ENCODE measurements at places on chromosomes 6 and 20.

GRCh38 chr6:23200946-23201345 is 631.6 kb downstream of the HDGFL1 start:
- no peak for DNase-seq

DNA sequence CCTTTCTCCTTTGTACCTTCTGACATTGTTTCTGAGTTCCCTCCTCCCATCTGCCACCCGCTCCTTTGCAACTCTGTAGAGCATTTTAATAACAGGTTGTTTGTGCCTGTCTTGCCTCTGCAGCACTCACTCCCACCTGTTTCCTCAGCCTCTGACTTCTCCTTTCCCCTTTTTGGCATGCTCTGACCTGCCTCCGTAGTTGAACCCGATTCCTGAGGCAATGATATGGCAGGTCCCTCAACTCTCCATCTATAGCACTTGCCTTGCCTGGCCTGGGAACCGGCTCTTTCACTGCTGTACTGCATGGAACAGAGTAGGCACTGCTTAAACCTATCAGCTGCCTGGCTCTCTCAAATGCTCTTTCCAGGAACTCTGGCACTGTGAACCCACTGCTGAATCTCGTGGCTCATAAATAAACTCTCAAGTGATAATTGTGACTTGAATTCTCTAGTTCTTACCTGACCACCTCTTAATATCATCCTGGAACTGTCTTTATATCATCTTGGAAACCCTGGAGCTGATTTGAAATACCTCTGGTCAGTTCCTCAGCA is 50.3 kb downstream of the UTRN start:
- no peak for DNase-seq

GRCh38 chr20:63549019-63549418 is 1.5 kb upstream of the SRMS start:
- DNase-seq: no peak

- DNase-seq: no peak
Observed at GRCh38 chr6:128370072-128370471, 150.3 kb downstream of the PTPRK start.

GRCh38 chr6:152503546-152503945 is 133.6 kb downstream of the SYNE1 start:
- no peak for DNase-seq

DNA sequence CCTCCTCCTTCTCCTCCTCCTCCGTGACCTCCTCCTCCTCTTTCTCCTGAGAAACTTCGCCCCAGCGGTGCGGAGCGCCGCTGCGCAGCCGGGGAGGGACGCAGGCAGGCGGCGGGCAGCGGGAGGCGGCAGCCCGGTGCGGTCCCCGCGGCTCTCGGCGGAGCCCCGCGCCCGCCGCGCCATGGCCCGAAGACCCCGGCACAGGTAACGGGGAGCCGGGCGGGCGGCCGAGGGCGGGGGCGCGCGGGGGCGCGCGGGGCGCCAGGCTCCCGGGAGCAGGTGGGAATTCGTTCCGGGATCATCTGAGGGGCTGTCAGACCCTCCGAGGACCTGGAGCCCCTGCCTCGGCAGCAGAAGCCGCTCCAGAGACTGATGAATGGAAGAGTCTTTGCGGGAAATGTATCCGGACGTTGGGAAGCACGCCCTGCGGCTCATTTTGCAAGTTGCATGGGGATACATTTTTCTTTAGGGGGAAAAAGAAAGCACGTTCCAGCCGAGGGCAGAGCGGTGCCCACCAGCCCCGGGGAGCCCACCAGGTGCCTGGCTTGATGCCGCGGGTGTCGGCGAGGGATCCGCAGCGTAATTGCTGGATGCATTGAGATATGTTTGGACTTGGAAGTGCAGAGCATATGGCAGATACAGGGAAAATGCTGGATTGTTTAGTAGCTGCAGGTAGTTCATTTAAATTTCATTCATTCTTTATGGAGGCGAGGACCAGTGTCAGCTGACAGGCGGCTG is 394 bp downstream of the MYB start:
- no peak for DNase-seq

DNA sequence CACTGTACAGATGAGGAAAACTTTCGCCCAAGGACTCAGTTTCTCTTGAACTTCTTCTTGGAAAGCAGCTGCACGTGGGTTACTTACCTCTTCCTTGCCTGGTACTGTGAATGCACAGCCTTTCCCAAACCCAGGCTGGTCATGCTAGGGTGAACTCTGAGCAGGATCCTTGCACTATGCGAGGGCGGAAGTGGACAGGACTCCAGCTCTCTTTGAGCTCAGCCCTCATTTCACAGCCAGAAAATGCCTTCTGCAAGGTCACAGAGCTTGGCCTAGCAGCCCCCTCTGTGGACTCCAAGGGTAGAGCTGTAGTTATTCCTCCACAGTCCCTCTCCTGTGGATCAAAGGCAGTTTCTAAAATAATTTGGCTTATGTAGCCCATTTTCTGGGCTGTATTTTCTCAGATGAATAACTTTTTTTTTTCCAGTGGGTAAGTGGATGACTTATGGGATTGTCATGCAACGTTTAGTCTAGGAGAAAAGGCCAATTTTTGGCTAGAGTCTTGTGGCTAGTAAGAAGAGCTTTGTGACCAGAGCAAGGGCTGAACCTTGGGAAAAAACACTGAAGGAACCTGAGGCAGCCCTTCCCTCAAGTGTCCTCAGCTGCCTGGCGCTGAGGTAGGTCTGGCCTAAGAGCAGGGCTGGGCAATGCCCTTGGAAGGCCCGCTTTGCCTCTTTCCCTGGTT is 172.7 kb downstream of the SCP2D1 start:
- DNase-seq: no peak

- no peak for DNase-seq
Observed at GRCh38 chr6:53029257-53029656, 34.2 kb upstream of the GSTA4 start.

DNA sequence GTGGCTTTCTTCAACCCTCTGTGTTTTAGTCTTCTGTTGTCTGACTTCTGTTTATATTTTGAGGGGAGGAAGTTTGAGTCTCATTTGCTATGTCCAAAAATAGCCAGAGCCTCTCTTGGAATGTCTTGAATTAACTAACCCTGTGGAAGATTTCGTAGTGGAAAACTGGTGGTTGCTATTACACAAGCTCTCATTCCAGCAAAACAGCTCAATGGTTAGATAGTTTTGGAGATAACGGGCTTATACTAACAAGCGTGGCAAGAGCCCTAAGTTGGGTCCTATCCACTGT is 1.6 kb downstream of the CCN2 start:
- no peak for DNase-seq

GRCh38 chr6:9504191-9504590 is 910.7 kb downstream of the TFAP2A start:
- no peak for DNase-seq

- no peak for DNase-seq
Observed at GRCh38 chr20:62642666-62643520, 590 bp downstream of the SLCO4A1 start.

DNA sequence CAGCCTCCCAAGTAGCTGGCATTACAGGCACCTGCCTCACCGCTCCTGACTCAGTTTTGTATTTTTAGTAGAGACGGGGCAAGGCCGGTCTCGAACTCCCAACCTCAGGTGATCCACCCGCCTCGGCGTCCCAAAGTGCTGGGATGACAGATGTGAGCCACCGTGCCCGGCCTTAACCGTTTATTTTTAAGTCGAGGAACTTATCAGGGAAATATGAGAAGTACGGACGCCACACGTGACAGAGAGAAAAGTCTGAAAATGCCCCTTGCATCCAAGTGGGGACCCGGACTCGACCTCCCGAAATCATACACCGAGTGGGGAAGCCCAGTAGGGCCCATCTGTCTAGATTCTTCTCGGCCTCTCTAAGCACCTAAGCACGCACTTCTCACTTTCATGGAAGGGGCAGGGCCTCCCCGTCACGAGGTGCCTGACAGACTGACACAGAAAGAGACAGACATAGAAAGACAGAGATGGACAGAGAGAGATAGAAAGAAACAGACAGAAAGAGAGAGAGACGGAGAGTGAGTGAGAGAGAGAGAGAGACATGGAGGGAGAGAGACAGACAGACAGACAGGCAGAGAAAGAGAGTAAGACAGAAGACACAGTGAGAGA is 756.5 kb upstream of the DEFB115 start:
- DNase-seq: no peak

GRCh38 chr20:47995661-47996060 is 210.4 kb upstream of the SULF2 start:
- no peak for DNase-seq

- DNase-seq: no peak
Observed at GRCh38 chr6:125552819-125553218, 196.6 kb upstream of the HEY2 start.

DNA sequence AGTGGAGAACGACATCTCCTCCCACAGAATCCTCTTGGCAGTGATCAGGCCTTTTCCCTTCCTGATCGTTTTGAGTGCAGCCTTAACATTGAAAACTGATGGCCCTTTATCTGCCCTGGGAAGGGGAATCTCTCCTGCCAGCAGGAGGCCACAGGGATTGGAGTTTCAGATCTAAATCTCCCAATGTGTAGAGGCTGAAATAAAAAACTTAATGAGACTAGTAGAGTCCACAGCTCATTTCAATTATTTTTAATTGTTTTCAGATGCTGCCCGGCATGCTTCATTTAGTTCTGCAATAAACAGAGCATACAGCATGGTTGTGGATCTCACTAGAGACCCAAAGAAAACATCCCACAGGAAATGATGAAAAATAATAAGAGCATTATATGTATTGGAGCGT is 662.2 kb upstream of the HS3ST5 start:
- no peak for DNase-seq

DNA sequence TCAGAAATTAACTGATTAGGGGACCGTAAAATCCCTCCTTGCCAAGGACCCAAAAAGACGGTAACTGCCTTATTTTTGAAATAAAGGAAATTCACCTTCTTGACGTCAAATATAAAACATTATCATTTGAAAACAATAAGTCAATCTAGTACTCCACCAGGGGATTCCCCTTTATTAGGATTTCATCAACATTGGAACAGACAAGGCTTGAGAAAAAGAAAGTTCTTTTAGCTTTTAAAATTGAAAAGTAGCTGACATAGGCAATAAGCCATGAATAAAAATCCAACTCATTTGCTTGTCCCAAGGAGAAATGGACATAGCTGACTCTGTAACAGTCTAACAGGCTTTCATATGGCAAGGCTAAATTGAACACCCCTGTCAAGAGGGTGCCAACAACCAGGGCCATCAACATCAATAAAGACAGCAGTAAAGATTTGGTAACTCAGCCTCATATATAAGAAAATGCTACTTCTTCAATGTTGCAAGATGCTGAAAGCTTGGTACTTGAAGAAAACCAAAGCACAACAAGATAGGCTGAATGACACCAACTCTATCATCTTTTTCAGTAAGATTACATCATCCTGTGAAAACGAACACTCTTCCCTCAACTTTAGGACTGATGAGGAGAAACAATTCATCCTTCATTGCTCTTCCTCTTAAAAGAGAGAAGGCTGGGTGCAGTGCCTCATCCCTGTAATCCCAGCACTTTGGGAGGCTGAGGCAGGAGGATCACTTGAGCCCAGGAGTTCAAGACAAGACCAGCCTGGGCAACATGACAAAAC is 121.0 kb upstream of the PRDM1 start:
- DNase-seq: no peak

DNA sequence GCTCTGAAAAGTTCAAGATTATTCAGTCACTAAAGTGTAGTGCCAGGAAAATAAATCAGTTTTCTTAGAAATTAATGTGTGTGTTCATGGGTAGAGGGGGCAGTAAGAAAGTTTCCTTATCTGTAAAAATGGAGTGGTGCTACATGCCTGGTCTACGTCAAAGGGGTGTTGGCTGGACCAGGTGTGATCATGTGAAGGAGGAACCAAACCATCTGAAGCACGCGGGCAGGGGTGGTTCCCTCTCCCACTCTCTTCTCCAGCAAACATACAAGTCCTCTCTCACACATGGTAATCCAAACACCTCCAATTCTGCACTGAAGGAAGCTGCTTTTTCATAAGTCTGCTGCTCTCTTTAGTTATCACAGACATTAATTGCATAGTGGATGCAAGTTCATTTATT is 63.1 kb downstream of the CLIC5 start:
- no peak for DNase-seq
